Renal pelvis (tissue), 12 donors: ENCODE measurements at places on chromosomes 5 and 9. TPM values are rescaled to one million over a fixed set of nuclear protein-coding genes. Genes with fewer than 3 reads are reported as not detected.

The OR2V1 gene
- polyA plus RNA-seq, result not detected

The WDR38 gene
- 0.41 TPM for polyA plus RNA-seq

The MIGA2 gene
- 33.4 TPM for polyA plus RNA-seq

The SERF1B gene
- polyA plus RNA-seq, result 91.3 TPM

The BTNL9 gene
- polyA plus RNA-seq, result 14.7 TPM

The LIX1 gene
- polyA plus RNA-seq, result 4.7 TPM

The PRSS3 gene
- 3.2 TPM for polyA plus RNA-seq

The CCL21 gene
- polyA plus RNA-seq, result 12.5 TPM

The BRINP1 gene
- polyA plus RNA-seq, result 5.3 TPM

The POU5F2 gene
- polyA plus RNA-seq, result 0.04 TPM

The FOXD4L4 gene
- 0.21 TPM for polyA plus RNA-seq

The NEURL1B gene
- 16.6 TPM for polyA plus RNA-seq

The UBAC1 gene
- polyA plus RNA-seq, result 32.8 TPM

The INSL4 gene
- not detected for polyA plus RNA-seq

The C9orf50 gene
- 1.2 TPM for polyA plus RNA-seq

The FAM120A gene
- 82.9 TPM for polyA plus RNA-seq

The BARHL1 gene
- polyA plus RNA-seq, result not detected

The OTP gene
- polyA plus RNA-seq, result 0.03 TPM

The HAVCR1 gene
- 5.8 TPM for polyA plus RNA-seq

The DRD1 gene
- polyA plus RNA-seq, result not detected

The OCLN gene
- 46.1 TPM for polyA plus RNA-seq

The NAIP gene
- 17.3 TPM for polyA plus RNA-seq

The LHX6 gene
- polyA plus RNA-seq, result 4.8 TPM

The FBP1 gene
- 55.0 TPM for polyA plus RNA-seq

The CD72 gene
- polyA plus RNA-seq, result 2.8 TPM

The SYNPO gene
- polyA plus RNA-seq, result 109 TPM

The FAM78A gene
- polyA plus RNA-seq, result 2.6 TPM

The PCDHGA10 gene
- 3.4 TPM for polyA plus RNA-seq

The PLAC8L1 gene
- polyA plus RNA-seq, result 0.75 TPM

The LRRC19 gene
- polyA plus RNA-seq, result 12.0 TPM

The IL9 gene
- polyA plus RNA-seq, result not detected

The PCDHGA7 gene
- polyA plus RNA-seq, result 2.5 TPM
